ENCODE measurements at places on chromosomes 1 and 21. TPM values are rescaled to one million over a fixed set of nuclear protein-coding genes. Genes with fewer than 3 reads are reported as not detected.

- DNase-seq: no peak
These were observed 8.9 kb upstream of the LEFTY1 start for GRCh38 chr1:225897595-225898514.

GRCh38 chr1:205664399-205665017 lies 15.8 kb downstream of the SLC45A3 start:
- DNase-seq: no peak

- no peak for DNase-seq
These were observed 33.1 kb downstream of the KCNJ15 start for GRCh38 chr21:38289705-38290485.

GRCh38 chr1:117760069-117760468 lies 154.2 kb downstream of the TENT5C start:
- no peak for DNase-seq

GRCh38 chr1:222370081-222370912 lies 177.6 kb downstream of the HHIPL2 start:
- no peak for DNase-seq

DNA sequence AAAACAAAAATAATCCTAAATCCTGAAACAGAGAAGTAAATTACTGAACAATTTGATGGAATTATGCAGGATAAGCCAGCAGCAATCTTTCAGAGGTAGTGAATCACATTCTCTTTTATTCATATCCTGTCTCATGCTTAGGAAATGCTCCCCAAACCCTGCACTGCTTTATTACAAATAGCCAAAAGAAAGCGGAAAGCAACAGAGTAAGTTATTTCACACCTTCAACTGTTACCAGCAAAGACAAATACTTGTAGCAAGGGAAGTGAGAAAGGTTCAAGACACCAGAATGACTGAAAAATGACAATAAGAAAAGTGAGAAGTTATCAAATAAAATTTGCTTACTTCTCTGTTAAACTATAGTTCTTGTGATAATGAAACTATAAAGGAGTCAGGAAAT lies 6.2 kb downstream of the ZRANB2 start:
- DNase-seq: no peak

DNA sequence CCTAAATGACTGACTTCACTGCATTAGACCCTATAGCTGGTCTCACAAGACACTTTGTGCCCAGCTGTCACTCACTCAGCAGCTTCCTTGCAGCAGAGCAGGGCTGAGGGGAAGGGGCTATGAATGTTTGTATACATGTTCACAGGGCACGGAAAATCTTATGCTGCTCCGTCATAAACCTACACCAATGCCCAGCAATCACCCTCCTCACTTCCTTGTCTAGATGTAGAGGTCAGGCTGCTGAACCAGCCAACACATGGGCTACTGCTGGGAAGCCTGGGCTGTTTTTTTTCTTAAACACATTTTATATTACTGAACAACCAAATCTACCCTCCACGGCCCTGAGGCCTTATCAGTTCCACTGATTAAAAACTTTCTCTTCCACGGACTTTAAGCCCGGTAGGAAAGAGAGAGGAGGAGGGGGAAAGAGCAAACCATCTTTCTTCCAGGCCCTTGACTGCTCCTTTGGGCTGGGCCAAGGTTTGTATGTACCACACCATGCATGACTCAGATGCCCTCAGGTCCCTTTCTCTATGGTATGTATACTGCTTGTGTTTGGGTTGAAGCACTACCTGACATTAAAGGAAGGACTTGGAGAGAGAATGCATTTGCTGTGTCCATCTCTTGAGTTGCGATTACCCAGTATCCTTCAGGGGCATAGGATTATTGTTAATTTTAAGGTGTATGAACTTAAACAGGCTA lies 12.7 kb downstream of the MTFR1L start:
- no peak for DNase-seq

DNA sequence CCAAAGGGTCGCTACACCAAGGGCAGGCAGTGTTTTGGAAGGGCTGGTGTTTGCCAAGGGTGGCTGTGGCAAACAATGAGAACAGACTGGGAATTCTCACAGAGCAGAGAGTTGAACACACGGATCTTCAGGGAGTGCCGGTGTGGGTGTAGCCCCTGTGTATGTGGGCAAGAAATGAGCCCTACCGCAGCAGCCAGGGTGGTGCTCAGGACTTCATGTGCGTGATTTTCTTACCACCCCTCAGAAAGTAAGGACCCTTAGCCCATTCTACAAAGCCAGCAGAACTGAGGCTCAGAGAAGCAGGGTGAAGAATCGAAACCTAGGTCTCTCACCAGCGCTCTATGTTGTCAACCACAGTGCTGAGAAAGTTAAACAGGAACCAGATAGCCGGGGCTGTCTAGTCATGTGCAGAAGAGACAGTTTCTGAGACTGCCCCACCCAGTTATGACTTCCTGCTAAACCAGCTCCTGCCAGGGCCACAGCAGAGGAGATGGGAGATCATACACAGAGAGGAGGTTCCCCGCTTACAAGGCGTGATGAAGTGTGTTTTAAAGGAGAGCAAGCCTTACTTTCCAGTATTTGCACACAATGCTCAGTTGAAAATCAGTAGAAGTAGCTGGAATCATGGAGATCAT lies 21.9 kb upstream of the MORC3 start:
- no peak for DNase-seq

SERTAD4 gene
- 5.7 TPM for polyA plus RNA-seq

GBP1 gene
- 12.0 TPM for polyA plus RNA-seq
